ENCODE measurements at places on chromosomes 4 and X. TPM values are rescaled to one million over a fixed set of nuclear protein-coding genes. Genes with fewer than 3 reads are reported as not detected.

The MAMLD1 gene
- 16.2 TPM for total RNA-seq

The ENPEP gene
- total RNA-seq: 4.2 TPM

The TSPAN7 gene
- 37.3 TPM for total RNA-seq

The MXRA5 gene
- 0.22 TPM for total RNA-seq

The MAGEE1 gene
- 4.7 TPM for total RNA-seq

The NALF2 gene
- not detected for total RNA-seq

DNA sequence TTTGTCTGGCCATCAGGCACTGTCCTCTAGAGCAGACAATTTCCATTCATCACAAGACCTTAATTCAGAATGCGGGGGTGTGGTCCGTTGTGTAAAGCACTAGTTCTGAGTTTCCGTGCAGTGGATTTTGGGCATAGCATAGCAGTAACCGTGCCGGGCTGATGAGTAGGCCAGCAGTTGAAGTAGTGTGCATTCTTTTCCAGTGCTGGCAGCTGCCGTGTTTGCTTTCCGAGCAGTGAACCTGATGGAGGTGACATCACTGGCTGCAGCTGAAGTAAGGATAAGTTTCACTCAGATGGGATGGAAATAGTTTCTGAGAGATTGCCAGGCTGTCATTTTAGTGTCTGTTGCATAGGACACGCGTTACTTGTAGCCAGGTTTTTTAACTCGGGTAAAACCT is 107.0 kb upstream of the STIM2 start:
- H3K4me3 ChIP-seq: no peak overlapping the region
- no peaks in the 10 kb centered on the region for H3K27me3 ChIP-seq
- no peak for DNase-seq
- H3K4me1 ChIP-seq: no peaks in the 10 kb centered on the region
- no peak overlapping the region for H3K27ac ChIP-seq

DNA sequence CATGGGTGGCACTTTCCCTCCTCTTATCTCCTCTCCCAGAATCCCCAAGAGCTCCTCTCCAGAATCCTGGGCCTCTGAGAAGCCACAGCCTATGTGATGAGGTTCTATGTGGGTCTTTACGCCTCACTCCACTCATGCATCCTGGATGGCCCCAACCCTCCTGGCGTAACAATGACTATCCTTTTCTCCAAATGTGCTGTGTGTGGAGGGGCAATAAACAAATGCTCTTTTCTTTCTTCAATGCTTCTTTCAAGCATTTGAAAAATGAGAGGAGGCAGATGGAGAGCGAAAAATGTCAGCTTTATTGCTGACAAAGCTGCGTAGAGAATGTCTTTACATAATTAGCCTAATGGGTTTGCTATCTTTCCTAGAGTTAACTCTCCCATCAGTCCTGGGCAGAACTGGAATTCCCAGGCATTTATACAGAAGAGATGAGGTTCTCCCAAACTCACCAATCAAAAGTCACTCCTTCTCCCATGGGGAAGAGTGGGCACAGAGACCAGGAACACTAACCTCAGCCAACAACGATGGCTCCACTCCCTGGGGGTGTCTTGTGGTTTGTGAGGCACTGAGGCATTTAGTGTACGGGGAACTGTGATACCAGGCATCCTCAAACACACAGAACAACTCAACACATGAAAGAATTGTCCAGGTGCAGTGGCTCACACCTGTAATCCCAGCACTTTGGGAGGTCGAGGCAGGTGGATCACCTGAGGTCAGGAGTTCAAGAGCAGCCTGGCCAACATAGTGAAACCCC is 118.9 kb upstream of the SLC34A2 start:
- H3K27me3 ChIP-seq: no peaks in the 10 kb centered on the region
- H3K4me1 ChIP-seq: no peaks in the 10 kb centered on the region
- no peak for DNase-seq
- H3K27ac ChIP-seq: no peak overlapping the region
- no peak overlapping the region for H3K4me3 ChIP-seq

DNA sequence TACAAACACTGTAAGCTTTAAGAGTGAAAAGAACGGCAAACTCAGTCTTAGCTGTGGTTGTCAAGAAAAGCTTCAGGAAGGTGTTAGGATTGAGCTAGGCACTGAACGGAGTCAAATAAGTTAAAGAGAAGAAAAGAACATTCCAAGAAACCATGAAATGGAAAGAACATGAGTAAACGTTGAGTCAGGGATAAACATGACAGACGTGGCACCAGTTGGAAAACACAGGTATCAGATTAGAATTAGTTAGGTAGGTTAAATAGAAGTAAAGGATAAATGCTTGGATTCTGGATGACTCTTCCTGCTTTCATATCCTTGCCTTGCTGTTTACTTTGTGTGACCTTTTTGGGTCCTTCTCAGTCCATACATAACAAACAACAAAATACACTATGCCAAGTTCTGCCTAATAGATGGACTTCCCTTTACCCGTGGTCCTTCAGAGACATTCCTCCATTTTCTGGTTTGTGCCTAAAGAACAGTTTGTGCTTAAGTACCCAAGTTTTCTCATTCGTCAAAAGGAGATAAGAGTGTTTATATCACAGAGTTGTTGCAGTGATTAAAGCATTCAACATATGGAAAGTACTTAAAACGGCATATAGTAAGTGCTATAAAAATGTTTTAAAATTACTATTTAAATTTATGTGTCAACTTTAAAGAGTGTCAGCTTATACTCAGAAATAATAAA is 446.9 kb downstream of the TMA16 start:
- H3K27me3 ChIP-seq: no peaks in the 10 kb centered on the region
- no peaks in the 10 kb centered on the region for H3K4me1 ChIP-seq
- no peaks in the 10 kb centered on the region for H3K36me3 ChIP-seq
- DNase-seq: no peak

DNA sequence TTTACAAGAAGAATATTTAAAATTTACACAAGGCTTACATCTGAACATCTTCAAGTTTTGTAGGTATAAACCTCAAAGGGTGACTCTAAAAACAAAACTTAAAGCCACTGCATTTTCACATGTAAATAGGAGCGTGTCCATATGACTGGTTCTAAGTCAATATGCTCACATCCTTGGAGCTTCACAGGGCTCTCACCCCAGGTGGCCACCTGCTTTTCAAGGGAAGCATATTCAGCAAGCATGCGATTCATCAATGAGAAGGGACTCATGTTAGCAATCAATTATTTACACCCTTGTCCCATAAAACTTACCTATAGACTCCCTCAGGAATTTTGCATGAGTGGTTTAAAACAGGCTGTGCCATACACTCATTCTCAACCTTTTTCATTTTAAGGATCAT is 17.8 kb upstream of the KLHL34 start:
- no peak for DNase-seq
- no peaks in the 10 kb centered on the region for H3K4me1 ChIP-seq
- H3K36me3 ChIP-seq: no peaks in the 10 kb centered on the region

- H3K27me3 ChIP-seq: no peaks in the 10 kb centered on the region
- H3K27ac ChIP-seq: no peak overlapping the region
- H3K36me3 ChIP-seq: no peaks in the 10 kb centered on the region
- H3K4me3 ChIP-seq: no peak overlapping the region
- no peak for DNase-seq
- H3K4me1 ChIP-seq: no peaks in the 10 kb centered on the region
Measured at GRCh38 chr4:3699678-3700077, 66.5 kb upstream of the ADRA2C start.

DNA sequence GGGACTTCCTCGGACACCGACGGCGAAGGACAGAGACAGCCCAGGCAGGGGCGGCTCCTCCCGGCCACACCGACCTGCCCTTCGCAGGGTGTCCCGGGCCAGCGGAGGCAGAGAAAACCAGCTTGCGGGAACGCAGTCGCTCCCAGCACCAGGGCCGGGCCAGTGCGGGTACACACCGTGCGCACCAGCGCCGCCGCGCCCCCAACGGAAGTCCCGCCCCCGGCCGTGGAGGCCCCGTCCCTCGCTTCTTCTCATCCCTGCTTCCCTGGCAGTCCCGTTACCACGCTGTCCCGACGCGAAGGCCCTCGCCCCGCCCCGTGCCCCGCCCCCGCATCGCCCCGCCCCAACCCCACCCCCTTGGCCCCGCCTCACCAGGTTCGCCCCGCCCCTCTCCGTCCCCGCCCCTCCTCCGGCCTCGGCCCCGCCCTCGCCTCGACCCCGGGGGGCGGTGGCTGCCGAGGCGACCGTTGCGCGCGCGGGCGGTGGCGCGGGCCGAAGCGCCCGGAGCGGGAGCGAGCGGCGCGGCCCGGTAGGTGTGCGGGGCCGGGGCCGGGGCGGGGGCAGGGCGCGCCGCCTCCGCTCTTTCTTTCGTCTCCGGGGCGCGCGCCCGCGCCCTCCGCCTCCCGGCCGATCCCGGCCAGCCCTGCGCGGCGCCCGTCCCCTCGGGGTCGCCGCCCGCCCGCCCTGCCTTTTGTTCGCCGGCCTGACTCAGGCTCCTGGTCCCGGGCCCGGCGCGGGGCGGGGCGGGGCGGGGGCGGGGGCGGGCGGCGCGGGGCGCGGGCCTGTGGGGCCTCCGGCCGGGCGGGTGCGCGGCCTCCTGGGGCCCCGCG is at the start of gene RGS12:
TSS of gene RGS12 (plus strand) at position 451 of the 830 bp plus-strand sequence. CDS start 23,150 bp downstream, outside the sequence.
- peak within 1 kb of the TSS; percentile 91 for H3K27ac ChIP-seq
- H3K4me3 ChIP-seq: peak within 1 kb of the TSS; percentile 86
- no peaks in the 10 kb centered on the region for H3K27me3 ChIP-seq
- no peaks in the 10 kb centered on the region for H3K36me3 ChIP-seq
